Activated T-helper 2 cell treated with anti-CD3 and anti-CD28 coated beads, Interferon-gamma antibody, Interleukin-2, Interleukin-4, amounts not matched to agents 10 μg/mL and 5 μg/mL and 100 μg/mL, durations not matched to agents 14 hours and 24 hours and 36 hours (primary cell): ENCODE measurements at places on chromosomes 2 and 18. TPM values are rescaled to one million over a fixed set of nuclear protein-coding genes. Genes with fewer than 3 reads are reported as not detected.
A peak's percentile ranks its signal among the peaks of the same experiment; 100 is the strongest.

DNA sequence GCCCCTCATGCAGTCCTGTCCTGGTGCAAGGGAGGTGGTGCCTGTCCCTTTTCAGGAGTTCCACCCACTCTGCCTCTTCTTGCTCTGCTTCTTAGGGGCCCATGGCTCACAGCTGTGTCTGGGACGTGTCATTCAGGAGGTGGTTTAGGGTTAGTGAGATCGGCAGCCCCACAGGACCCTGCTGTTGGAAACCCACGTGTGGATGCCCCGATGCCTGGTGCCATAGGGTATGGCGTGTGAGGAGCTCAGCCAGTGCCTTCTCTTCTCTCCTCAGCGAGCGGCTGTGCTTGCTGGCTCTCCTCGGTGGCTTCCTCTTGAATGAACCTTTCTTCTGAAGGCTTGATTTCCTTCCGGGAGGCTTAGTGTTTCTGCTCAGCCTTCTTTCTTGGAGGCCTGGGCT is 55.2 kb downstream of the LDLRAD4 start:
- H3K36me3 ChIP-seq, result peaks cover 12% of the 10 kb centered on the region
- H3K4me3 ChIP-seq, result peak overlapping the region; percentile 74
- DNase-seq, result no peak
- H3K4me1 ChIP-seq, result peaks cover 56% of the 10 kb centered on the region
- no peaks in the 10 kb centered on the region for H3K27me3 ChIP-seq

GRCh38 chr2:238852206-238852869 is 4.5 kb downstream of the TWIST2 start:
- DNase-seq, result no peak
- peaks cover 41% of the 10 kb centered on the region for H3K27me3 ChIP-seq
- H3K36me3 ChIP-seq, result no peaks in the 10 kb centered on the region
- no peak overlapping the region for H3K27ac ChIP-seq

- no peaks in the 10 kb centered on the region for H3K36me3 ChIP-seq
- H3K4me1 ChIP-seq, result no peaks in the 10 kb centered on the region
- no peaks in the 10 kb centered on the region for H3K27me3 ChIP-seq
- no peak overlapping the region for H3K27ac ChIP-seq
- no peak for DNase-seq
Observed at GRCh38 chr18:2223849-2224248, 347.5 kb downstream of the METTL4 start.

- H3K27ac ChIP-seq, result no peak overlapping the region
- peaks cover 3% of the 10 kb centered on the region for H3K4me1 ChIP-seq
- DNase-seq, result no peak
- no peaks in the 10 kb centered on the region for H3K36me3 ChIP-seq
Observed at GRCh38 chr2:104434318-104434792, 419.6 kb upstream of the POU3F3 start.

Gene UGT1A5
- not detected in 2 replicates for total RNA-seq

DNA sequence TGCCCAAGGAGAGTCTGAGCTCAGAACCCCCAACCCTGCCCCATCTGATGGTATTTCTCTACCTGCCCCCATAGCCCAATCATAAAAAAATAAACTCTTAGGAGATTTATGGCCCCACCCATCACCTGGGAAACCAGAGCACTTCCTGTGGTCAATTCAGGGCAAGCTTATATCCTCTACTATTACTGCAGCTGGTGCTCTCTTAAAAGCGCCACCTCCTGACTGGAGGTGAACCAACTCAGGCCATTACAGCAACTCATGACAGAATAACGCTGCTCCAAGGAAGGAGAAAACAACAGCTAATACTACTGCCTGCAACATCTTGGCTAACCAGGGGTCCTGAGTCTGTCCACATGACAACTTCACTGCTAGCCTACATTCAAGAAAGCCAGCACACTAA is 195.7 kb downstream of the MTCL1 start:
- H3K36me3 ChIP-seq, result no peaks in the 10 kb centered on the region
- no peak overlapping the region for H3K27ac ChIP-seq
- H3K4me1 ChIP-seq, result no peaks in the 10 kb centered on the region
- H3K27me3 ChIP-seq, result no peaks in the 10 kb centered on the region

GRCh38 chr2:180145163-180145562 is 138.1 kb upstream of the CWC22 start:
- DNase-seq, result no peak
- no peak overlapping the region for H3K27ac ChIP-seq

DNA sequence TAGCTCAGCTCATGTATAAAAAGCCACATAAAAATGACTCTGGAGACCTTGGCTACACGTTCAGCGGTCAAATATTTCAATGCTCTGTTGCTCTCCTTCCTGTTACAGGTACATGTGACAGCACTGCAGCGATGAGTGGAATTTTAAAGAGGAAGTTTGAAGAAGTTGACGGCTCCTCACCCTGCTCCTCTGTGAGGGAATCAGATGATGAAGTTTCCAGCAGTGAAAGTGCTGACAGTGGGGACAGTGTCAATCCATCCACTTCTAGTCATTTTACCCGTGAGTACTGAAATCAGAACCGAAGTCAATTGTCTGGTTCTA is 125.4 kb downstream of the CSRNP3 start:
- no peaks in the 10 kb centered on the region for H3K27me3 ChIP-seq

Gene C2orf80
- total RNA-seq, result not detected in 2 replicates

DNA sequence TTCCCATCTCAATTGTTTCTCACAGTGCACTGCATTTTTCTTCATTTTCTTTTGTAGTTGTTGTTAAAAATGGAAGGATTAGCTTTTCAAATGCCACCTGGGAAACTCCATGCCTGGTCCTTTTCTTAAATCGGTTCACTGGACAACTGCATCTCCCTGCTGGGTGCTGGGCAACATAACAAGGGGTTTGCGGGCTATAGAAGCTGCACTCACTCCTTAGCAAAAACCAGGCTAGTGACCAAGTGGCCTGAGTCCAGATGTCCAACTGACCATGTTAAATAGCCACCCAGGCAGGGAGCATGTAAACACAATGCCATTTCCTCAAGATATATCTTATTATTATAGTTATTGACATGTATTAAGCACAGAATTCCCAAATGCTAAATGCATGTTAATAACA is 264.9 kb downstream of the ICOS start:
- no peak overlapping the region for H3K27ac ChIP-seq
- H3K4me3 ChIP-seq, result no peak overlapping the region
- no peaks in the 10 kb centered on the region for H3K4me1 ChIP-seq
- no peak for DNase-seq

Gene TRIB2
- total RNA-seq, result 3.9 TPM in 2 replicates

- H3K4me1 ChIP-seq, result no peaks in the 10 kb centered on the region
- H3K4me3 ChIP-seq, result no peak overlapping the region
- no peak for DNase-seq
- no peak overlapping the region for H3K27ac ChIP-seq
- no peaks in the 10 kb centered on the region for H3K36me3 ChIP-seq
Observed at GRCh38 chr2:231330311-231330710, 65.2 kb upstream of the B3GNT7 start.

- H3K36me3 ChIP-seq, result no peaks in the 10 kb centered on the region
- peak; percentile 9 for DNase-seq
- H3K4me1 ChIP-seq, result peaks cover 11% of the 10 kb centered on the region
- peaks cover 6% of the 10 kb centered on the region for H3K27me3 ChIP-seq
- H3K27ac ChIP-seq, result no peak overlapping the region
Observed at GRCh38 chr2:160703648-160704585, 210.3 kb upstream of the RBMS1 start.

DNA sequence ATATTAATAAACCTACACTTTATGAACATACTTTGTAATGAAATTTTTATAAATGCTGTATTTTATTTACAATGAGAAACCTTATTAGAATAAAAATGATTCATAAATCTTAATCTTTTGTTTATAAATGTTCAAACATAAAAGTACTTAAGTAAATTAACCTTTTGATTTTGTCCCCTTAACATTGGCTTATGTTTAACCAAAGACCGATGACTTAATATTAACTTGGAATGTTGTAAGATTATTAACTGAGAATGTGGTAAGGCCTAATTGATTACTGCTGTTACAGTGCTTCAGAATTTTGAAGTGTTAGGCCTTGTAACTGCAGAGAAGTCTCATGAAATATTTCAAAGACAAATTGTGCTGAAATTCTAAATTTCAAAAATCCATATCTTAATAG is 5.7 kb downstream of the CPS1 start:
- no peak overlapping the region for H3K27ac ChIP-seq
- no peaks in the 10 kb centered on the region for H3K4me1 ChIP-seq
- H3K27me3 ChIP-seq, result peaks cover 2% of the 10 kb centered on the region

DNA sequence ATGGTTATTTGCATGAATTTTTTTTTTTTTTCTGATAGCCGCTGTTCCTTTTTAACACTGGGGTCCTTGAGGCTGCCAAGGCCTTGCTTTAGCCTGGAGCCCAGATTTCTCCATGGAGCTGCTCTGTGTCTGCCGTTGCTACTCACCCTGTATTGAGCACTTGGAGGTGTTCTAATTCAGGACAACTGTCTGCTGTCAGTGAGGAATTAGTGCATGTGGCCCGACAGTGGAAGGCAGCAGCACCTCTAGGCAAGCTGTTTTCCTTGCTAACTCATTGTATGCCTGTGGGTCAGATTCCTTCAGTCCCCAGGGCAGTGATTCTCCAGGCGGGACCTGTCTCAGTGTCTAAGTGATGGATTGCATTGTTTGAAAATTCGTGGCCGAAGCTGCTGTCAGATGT is 147.7 kb upstream of the DPP10 start:
- H3K4me1 ChIP-seq, result no peaks in the 10 kb centered on the region
- H3K4me3 ChIP-seq, result no peak overlapping the region
- no peaks in the 10 kb centered on the region for H3K27me3 ChIP-seq
- no peaks in the 10 kb centered on the region for H3K36me3 ChIP-seq
- no peak overlapping the region for H3K27ac ChIP-seq
- no peak for DNase-seq

DNA sequence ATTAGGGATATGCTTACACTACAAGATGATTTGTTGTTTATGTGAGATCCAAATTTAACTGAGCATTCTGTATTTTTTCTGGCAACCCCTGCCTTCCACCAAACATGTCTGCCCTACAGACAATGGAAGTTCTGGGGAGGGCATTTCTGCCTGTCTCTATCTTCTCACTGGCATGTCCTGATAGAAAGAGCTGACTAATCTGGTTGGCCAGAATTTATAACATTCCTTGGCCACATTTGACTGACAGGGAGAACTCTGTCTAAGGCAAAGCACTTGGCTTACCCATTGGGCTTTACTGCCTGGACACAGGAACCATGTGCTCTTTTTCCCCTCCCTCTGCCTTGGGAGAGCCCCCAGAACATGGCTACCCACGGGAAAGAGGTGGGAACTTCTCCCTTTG is 70.6 kb upstream of the TMEM178A start:
- no peaks in the 10 kb centered on the region for H3K36me3 ChIP-seq
- no peak for DNase-seq
- peaks cover 2% of the 10 kb centered on the region for H3K27me3 ChIP-seq
- H3K4me1 ChIP-seq, result no peaks in the 10 kb centered on the region

GRCh38 chr2:172701250-172701649 is 34.4 kb upstream of the RAPGEF4 start:
- H3K4me1 ChIP-seq, result peaks cover 18% of the 10 kb centered on the region
- H3K36me3 ChIP-seq, result no peaks in the 10 kb centered on the region
- no peak overlapping the region for H3K27ac ChIP-seq
- DNase-seq, result no peak
- peaks cover 15% of the 10 kb centered on the region for H3K27me3 ChIP-seq

- no peak overlapping the region for H3K4me3 ChIP-seq
- no peaks in the 10 kb centered on the region for H3K4me1 ChIP-seq
- no peak for DNase-seq
- H3K27me3 ChIP-seq, result peaks cover 22% of the 10 kb centered on the region
- H3K27ac ChIP-seq, result no peak overlapping the region
Observed at GRCh38 chr2:16485251-16485650, 180.4 kb downstream of the CYRIA start.

Gene PPM1G
- total RNA-seq, result 159 and 163 TPM in 2 replicates

- DNase-seq, result no peak
- H3K27me3 ChIP-seq, result peaks cover 37% of the 10 kb centered on the region
- no peak overlapping the region for H3K27ac ChIP-seq
- no peaks in the 10 kb centered on the region for H3K4me1 ChIP-seq
- H3K4me3 ChIP-seq, result no peak overlapping the region
Observed at GRCh38 chr2:27291865-27292264, 9.6 kb downstream of the TRIM54 start.

GRCh38 chr2:49035481-49035880 is 118.8 kb downstream of the FSHR start:
- no peaks in the 10 kb centered on the region for H3K4me1 ChIP-seq
- DNase-seq, result no peak
- no peak overlapping the region for H3K27ac ChIP-seq
- no peak overlapping the region for H3K4me3 ChIP-seq
- no peaks in the 10 kb centered on the region for H3K36me3 ChIP-seq
- H3K27me3 ChIP-seq, result no peaks in the 10 kb centered on the region

Gene CASP10
- total RNA-seq, result 14.3 and 17.3 TPM in 2 replicates

- peak overlapping the region; percentile 10 for H3K27ac ChIP-seq
- no peak for DNase-seq
- H3K4me3 ChIP-seq, result peak overlapping the region; percentile 9
- H3K4me1 ChIP-seq, result peaks cover 29% of the 10 kb centered on the region
Observed at GRCh38 chr2:98908931-98909316, 27.1 kb downstream of the CRACDL start.

Gene HAAO
- total RNA-seq, result 5.1 and 5.8 TPM in 2 replicates

Gene BMP10
- total RNA-seq, result not detected in 2 replicates

- no peaks in the 10 kb centered on the region for H3K36me3 ChIP-seq
- no peak overlapping the region for H3K27ac ChIP-seq
- no peak overlapping the region for H3K4me3 ChIP-seq
- no peaks in the 10 kb centered on the region for H3K4me1 ChIP-seq
- peaks cover 14% of the 10 kb centered on the region for H3K27me3 ChIP-seq
Observed at GRCh38 chr18:25935356-25935755, 155.1 kb downstream of the SS18 start.

DNA sequence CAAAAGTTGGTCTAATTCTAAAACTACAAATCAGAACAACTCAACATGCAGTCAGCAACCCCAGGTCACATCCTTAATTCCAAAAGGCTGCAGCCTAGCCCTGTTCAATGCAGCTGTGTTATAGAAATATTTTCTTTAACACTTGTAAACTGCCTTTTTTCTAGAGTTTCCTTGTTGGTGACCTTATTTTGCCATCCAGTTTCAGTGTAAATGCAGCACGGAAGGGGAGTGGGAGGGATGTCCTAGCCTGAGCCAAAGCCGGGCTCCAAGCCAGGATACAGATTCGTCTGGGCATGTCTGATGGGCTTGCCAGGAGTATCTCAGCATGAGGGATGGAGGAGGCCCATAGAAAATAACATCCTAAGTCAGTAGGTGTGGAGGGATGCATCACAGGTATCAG is 17.7 kb upstream of the SP3 start:
- H3K4me3 ChIP-seq, result no peak overlapping the region
- no peaks in the 10 kb centered on the region for H3K36me3 ChIP-seq
- peaks cover 37% of the 10 kb centered on the region for H3K4me1 ChIP-seq
- no peaks in the 10 kb centered on the region for H3K27me3 ChIP-seq
- DNase-seq, result no peak
- no peak overlapping the region for H3K27ac ChIP-seq

Gene CCBE1
- not detected in 2 replicates for total RNA-seq

- no peaks in the 10 kb centered on the region for H3K4me1 ChIP-seq
- no peaks in the 10 kb centered on the region for H3K36me3 ChIP-seq
- no peaks in the 10 kb centered on the region for H3K27me3 ChIP-seq
- no peak overlapping the region for H3K4me3 ChIP-seq
- no peak overlapping the region for H3K27ac ChIP-seq
Observed at GRCh38 chr2:11310212-11310611, 34.2 kb downstream of the ROCK2 start.
